ENCODE measurements at places on chromosomes 7 and 10.

DNA sequence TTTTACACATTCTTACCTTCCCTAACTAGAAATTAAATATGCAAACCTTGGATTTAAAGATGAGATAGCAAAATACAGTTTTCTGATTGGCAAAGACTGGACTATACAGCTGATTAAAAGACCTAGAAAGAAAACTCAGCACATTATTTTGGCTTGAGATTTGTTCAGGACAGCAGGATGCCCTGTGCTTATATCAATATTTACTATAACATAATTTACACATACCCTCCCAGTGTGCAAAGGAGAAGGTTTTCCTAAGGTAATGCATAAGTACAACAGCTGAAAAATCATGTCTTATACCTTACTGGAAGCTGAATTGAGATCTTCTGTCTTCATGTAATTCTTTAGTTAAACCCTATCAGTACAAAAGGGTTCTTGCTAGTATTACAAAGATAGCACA, 458.6 kb downstream of the PARD3 start:
- DNase-seq: no peak

- no peak for DNase-seq
Observed at GRCh38 chr10:87803328-87803727, 14.7 kb downstream of the ATAD1 start.

DNA sequence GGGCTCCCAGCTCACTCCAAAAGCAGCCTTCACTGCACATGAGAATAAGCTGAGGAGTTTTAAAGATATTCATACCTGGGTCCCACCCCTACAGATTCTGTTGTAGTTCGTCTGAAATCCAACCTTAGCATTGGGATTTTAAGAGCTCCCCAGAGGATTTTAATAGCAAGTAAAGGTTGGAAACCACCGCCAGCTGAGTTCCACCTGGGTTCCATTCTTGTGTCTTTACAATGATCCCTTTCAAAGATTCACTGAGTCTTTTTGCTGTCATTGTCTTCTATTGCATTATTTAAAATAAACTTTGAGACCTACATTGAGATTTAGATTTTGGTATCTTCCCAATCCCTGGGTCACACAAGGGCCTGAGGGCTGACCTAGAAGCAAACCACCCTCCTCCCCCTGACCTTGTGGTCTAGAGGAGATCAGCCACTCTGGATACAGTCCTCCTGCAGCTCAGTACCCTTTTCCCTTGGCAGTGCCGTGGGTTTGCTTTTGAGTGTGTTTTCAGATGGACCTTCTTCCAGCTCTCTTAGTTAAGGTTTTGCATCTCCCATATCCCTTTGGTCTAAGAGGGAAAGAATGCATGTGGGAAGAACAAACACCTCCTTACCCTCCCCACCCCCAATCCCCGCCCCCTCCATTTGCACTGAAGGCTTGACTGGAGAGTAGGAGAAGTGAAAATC, 22.6 kb upstream of the SIRT1 start:
- no peak for DNase-seq

DNA sequence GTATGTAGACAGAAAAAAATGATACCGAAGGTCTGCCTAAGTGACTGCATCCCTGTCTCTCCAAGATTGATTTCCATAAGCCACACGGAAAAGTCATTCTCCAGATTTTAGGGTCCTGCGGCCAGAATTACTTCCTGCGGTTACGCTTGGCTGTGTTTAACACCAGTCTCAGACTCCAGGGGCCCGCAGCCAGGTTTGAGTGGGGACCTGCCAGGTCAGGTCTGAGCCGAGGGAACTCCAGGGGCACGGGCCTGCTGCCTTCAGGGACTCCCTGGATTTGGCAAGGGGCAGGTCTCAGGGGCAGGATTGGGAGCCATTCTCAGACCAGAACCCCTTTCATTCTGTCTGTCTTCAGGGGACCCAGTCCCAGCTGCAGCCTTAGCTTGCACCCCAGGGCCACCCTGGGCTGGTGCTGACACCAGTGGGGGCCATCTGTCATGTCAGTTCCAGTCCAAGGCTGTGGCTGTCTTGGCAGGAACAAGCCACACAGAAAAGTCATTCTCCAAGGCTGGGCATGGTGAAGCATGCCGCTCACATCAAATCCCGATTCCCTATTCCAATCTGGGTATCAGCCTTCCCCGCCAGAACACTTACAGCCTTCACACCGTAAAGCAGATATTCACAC, 39.0 kb downstream of the TMEM120A start:
- DNase-seq: no peak

GRCh38 chr10:70756700-70757360, 28.3 kb downstream of the TBATA start:
- no peak for DNase-seq

- DNase-seq: no peak
Observed at GRCh38 chr10:11293332-11293731, 275.7 kb downstream of the CELF2 start.

DNA sequence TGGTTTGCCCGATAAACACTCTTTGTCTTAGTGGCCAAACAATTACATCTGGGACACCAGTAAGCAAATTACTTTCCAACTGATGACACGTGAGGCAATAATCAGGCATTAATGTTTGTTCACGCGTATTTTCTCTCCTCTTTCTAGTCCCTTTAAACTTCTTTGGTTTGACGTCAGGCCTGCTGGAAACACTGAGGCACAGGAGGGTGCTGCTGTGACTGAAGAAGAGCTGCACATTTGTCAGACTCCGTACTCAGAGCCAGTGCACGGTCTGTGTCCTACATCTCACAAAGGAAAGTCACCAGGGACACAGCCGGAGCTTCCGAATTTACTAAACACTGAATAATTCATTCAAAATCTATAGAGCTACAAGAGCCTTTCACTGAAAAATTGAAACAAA, 57.6 kb upstream of the ANAPC16 start:
- no peak for DNase-seq

DNA sequence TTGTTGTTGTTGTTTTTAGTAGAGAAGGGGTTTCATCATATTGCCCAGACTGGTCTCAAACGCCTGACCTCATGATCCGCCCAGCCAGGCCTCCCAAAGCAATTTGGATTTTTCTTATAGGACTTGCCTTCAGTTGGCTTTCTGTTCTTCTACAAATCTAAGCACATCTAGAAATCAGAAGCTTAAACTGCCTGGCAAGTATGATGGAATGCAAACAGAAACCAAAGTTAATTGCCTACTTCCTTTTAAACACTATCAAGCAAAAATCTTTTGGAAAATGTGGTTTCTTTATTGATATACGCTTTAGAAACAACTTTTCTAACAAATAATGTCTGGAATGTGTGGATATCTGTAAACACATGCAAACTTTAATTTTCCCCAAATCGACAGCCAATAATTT, 64.9 kb downstream of the USP6NL start:
- DNase-seq: no peak

- no peak for DNase-seq
Observed at GRCh38 chr7:147380926-147381325, 1209.6 kb upstream of the C7orf33 start.

- no peak for DNase-seq
Observed at GRCh38 chr7:94375691-94376090, 19.0 kb upstream of the COL1A2 start.

DNA sequence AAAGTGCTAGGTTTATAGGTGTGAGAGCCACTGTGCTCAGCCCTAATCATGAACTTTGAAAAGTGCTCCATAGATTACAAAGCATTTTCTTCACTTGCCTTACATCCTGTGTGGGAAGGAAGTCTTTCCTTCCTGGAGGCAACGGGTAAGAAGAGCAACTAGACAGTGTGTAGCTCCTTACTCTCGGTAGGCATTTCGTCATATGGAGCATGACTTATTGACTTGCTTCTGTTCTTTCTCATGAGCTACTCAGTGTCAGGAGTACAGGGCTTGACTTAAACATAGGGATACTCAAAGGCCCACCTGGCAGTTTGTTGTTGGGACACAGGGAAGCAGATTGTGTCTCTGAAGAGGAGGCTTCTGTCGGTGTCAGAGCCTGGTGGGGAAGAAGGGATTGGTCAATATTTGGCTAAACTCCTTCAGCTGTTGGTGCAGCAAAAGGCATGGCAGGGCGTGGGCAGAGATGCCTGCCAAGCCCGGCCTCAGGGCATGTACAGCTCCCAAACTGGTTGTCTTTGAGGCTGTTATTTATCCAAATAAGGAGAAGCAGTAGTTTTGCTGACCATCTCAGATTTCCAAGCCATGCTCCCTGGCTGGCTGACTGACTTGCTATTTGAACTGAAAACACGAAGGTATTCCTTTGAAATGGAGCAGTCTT, 248.9 kb downstream of the KIAA1217 start:
- DNase-seq: no peak

GRCh38 chr10:123967626-123968243, 76.1 kb upstream of the CPXM2 start:
- DNase-seq: peak; percentile 76

- peak; percentile 47 for DNase-seq
Observed at GRCh38 chr10:46226232-46226631, 60.6 kb upstream of the ANTXRL start.

- no peak for DNase-seq
Observed at GRCh38 chr7:99406557-99406956, 1.8 kb downstream of the PDAP1 start.

DNA sequence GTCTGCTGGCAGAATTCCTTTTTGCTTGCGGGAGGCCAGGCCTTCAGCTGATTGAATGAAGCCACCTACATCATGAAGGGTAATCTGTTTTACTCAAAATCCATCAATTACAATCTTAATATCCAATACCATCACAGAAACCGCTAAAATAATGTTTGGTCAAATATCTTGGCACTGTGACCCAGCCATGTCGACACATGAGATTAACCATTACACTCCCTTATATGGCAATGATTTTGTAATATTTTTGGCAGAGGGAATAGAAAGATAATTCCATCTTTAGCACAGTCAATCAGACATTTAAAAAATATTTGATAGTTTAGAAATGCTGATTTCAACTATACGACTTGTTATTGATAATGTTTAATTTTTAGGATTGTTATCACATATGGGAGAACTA, 36.5 kb upstream of the SLC39A12 start:
- no peak for DNase-seq

DNA sequence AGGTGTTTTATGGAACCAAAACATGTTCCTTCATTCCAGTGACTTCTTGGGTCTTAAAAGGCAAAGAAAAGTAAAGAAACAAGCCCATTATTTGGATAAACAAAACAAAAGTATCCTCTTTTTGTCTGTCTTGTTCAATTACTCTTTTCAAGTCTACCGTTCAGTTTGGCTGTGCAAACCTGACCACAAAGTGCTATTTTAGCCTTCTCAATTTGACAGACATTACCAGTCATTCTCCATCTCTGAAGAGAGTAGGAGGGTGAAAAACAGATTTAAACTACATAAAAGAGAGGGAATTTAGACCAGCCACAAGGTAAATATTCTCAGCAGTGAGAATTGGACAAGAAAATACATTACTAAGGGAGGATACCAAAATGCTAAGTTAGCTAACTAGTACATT, 145.2 kb downstream of the GRM3 start:
- DNase-seq: no peak

GRCh38 chr7:1123715-1124114, 35.8 kb downstream of the GPER1 start:
- no peak for DNase-seq

GRCh38 chr10:89522463-89522862, 12.9 kb downstream of the SLC16A12 start:
- DNase-seq: no peak

- no peak for DNase-seq
Observed at GRCh38 chr7:44324481-44325200, 753 bp downstream of the CAMK2B start.

DNA sequence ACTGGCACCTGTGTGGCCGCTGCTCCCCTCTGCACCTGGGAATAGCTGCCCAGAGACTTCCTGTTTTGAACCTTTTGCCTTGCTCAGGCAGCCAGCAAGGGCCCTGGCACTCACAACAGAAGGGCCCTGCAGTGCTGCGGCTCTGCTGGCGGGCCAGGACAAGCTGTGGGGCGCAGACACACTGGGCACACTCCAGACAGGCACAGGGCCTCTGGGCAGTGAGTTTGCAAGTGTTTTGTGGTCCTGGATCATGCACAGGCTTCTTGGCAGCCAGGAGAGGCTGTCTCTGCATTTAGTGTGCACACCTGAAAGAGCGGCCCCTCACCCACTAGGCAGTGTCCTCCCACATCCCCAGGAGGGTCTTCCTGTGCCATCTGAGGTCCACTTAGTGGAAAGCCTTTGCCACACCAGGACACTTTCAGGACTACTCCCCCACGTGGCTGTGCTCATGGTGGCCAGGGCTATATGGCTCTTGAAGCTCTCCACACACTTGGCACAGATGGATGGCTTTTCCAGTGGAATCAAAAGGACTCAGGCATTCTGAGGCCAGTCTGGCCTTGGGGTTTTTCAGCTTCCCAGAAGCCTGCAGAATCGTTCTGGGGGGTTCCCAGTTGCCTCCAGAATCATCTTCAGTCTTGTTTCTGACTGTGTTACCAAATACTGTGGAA, 5.0 kb upstream of the ATP6V0E2 start:
- no peak for DNase-seq

- DNase-seq: no peak
Observed at GRCh38 chr7:3953133-3953532, 652.1 kb downstream of the SDK1 start.

- DNase-seq: no peak
Observed at GRCh38 chr10:130463876-130464364, 327.7 kb downstream of the GLRX3 start.

- DNase-seq: no peak
Observed at GRCh38 chr10:132251928-132252327, 55.8 kb downstream of the STK32C start.

- DNase-seq: no peak
Observed at GRCh38 chr10:70607936-70608335, 5.4 kb upstream of the PRF1 start.

- peak; percentile 77 for DNase-seq
Observed at GRCh38 chr7:45923290-45923689, 2.2 kb upstream of the IGFBP3 start.

DNA sequence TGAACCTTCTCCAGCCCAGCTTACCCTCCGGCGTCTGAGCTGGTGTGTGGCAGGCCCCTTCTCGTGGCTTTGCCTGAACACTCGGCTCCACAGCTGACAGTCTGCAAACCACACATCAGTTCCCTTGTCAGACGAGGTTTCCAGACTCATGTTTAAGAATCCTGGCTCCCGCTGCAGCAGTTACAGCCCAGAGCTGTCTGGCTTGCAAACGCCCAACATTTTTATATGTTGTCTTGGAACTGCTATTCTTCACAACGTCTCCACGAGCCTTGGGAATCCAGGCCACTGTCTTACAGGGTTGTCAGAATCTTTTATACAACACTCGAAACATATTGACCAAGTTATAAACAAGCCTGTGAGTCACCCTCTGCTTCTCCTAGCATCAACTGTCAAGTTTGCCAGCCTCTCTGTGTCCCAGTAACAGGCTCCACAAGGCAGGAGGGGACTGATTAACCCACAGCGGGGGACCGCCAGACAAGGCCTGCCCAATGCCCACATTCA, 68.1 kb downstream of the TNS3 start:
- no peak for DNase-seq

DNA sequence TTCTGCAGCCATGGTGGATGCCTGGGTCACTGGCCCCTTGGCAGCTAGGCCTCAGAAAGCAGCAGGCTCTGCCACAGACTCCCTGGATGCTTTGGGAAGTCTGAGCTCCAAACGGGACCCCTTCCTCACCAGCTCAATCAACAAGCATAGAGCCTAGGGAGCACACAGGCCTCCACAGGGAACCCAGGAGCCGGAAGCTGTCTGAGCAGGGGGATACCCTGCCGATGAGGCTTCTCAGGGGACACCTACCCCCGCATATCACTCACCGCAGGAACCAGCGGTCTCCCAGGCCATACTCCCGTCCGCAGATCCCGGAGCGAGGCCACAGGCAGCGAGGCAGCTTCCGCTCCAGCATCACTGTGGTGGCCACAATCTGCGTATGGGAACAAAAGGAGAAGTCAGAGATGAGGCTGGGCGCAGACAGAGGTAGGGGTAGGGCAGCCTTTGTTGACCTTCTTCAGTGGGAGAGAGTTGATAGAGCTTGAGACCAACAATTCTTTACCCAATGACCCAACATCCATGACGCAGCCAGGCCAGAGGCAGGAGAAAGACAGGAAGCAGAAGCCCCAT, 13.4 kb downstream of the TRPV6 start:
- DNase-seq: peak; percentile 30

Measured in activated CD8-positive, alpha-beta memory T cell treated with anti-CD3 and anti-CD28 coated beads for 24 hours (primary cell).